ENCODE measurements at places on chromosomes 12 and 14.

- DNase-seq: peak; percentile 82
Observed at GRCh38 chr14:85416771-85417170, 113.2 kb upstream of the FLRT2 start.

GRCh38 chr12:4206470-4206869 lies 67.1 kb upstream of the CCND2 start:
- DNase-seq: no peak

DNA sequence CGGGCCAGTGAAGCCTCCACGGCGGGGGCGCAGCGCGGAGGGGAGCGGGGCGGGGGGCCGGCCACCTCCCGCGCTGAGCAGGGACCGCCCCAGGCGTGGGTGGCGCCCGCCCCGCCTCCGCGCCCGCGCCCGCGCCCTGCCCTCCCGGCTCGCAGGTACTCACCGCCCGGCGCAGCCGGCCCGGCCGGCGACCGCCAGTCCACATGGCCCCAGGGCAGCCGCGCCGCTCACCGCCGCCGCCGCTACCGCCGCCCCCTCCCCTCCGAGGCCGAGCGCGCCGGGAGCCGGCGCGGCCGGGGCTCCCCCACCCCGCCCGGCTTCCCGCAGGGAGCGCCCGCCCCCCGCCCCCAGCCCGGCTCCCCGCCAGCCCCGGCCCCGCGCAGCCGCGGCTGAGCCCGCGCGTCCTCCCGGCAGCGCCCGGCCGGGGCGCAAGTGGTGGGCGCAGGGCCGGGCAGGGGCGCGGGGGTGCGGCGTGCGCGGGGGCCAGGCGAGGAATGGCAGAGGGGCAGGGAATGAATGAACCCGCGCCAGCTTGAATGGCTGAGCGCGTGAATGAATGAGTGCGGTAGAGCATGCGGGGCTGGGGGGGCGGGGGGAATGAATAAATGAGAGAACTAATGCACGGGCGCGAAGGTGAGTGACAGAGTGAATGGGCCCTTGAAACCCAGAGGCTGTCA lies at the start of gene BEGAIN:
BEGAIN (minus strand) TSS at position 332 of the 677 bp plus-strand sequence; CDS start at position 205, 127 bp downstream.
- no peak for DNase-seq

GRCh38 chr14:69819607-69820006 lies 22.6 kb upstream of the SLC10A1 start:
- no peak for DNase-seq

- no peak for DNase-seq
Observed at GRCh38 chr14:97618917-97619690, 821.9 kb downstream of the VRK1 start.

- DNase-seq: no peak
Observed at GRCh38 chr14:26206640-26207039, 391.2 kb downstream of the NOVA1 start.

DNA sequence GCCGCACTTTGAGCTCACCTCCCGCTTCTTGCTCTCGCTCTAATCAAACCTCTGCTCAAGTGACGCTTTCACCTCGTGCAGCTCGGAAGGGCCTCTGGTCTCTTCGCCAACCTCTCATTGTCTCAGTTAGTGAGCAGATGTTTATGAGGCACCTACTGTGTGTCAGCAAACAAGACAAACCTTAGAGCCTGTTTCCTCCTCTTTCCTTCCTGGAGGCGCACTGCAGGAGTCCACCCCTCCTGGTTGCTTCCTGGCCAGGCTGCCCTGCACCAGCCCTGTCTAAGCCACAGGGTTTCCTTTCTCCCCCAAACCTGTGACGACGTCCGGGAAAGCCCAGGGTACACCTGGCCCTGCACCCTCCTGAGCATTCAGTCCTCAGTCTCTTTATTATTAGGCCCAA lies 84.2 kb downstream of the PHETA1 start:
- DNase-seq: no peak

- peak; percentile 67 for DNase-seq
Observed at GRCh38 chr12:46450279-46450748, 77.7 kb upstream of the SLC38A2 start.

DNA sequence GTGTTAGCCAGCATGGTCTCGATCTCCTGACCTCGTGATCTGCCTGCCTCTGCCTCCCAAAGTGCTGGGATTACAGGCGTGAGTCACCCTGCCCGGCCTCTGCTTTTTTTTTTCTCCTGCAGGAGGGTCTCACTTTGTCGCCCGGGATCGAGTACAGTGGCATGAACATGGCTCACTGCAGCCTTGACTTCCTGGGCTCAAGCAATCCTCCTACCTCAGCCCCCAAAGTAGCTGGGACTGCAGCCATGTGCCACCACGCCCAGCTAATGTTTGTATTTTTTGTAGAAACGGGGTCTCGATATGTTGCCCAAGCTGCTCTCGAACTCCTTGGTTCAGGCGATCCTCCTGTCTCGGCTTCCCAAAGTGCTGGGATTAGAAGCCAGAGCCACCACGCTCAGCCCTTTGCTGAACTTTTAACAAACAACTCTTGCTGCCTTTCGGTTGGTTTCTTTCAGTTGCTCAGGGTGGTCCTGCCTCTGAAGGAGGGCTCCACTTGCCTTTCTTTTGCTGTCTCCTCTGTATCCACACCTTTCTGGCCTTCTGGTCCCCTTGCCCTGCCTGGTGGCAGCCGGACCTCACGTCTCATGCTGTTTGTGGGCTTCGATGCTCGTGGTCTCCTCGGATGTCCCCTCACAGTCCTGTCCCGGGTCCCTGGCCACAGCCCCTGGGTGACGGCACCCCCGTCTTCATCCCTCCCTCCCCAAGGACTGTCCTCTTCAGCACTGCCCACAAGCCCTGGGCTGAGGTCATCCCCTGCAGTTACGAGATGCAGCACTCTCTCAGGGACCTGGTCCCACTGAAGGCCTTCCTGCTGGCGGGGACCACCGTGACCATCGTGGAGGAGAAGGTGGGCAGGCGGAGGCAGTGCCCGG lies 3.8 kb upstream of the B3GNT4 start:
- DNase-seq: no peak

DNA sequence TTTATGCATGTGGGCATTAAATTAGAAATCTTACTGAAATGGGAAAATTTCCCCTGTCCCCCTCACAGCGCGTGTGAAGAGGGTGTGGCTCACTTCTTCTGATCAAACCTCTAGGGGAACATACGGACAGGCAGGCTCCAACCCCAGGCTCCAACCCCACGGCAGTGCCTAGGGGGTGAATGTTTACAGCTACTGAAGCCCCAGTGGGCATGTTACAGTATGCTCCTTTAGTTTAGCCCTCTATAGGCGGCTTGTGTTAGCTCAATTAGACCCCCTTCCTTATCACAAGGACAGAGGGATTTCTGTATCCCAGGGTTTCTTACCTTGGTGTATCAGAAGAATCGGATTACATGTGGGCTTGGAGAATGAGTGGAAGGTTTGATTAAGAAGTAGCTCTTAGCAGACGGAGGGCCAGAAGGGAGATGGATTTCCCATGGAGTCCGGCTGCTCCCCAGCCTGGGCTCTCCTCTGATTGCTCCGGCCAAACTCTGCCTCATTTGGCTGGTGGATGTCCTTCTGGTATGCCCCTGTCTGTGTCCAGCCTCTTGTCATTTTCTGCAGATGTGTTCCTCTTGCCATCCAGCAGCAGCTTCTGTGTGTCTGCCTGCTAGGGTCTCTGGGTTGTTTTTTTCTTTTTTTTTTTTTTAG lies 223.7 kb downstream of the TMTC2 start:
- no peak for DNase-seq

GRCh38 chr14:48435221-48435620 lies 759.8 kb upstream of the MDGA2 start:
- DNase-seq: no peak
